Lung (tissue), 17 donors: ENCODE measurements at places on chromosomes 2 and 18. TPM values are rescaled to one million over a fixed set of nuclear protein-coding genes. Genes with fewer than 3 reads are reported as not detected.

- DNase-seq = peak; percentile 83
- H3K27me3 ChIP-seq = no peaks in the 10 kb centered on the region
- no peak overlapping the region for H3K4me3 ChIP-seq
- no peak overlapping the region for H3K27ac ChIP-seq
Observed at GRCh38 chr2:84443477-84443876, 15.6 kb downstream of the SUCLG1 start.

DNA sequence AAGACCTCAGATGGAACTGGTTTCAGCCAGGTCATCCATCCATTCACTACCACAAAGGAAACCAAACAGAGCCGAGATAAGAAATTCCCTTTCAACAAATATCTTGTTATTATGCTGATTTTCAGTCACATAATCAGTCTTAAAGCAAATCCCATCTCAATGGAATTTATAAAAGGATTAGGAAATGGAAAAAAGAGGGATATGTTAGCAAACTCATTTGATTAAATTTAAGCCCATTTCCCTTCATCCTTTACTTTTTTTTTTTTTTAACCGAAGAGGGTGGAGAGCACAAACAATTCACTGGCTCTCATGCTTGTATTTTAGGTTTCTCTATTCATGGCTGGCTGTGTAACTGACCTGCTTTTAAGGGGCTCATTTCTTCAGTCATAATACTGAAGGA lies 109.0 kb upstream of the GATA6 start:
- H3K27me3 ChIP-seq = no peaks in the 10 kb centered on the region
- H3K4me3 ChIP-seq = no peak overlapping the region
- no peak for DNase-seq

DNA sequence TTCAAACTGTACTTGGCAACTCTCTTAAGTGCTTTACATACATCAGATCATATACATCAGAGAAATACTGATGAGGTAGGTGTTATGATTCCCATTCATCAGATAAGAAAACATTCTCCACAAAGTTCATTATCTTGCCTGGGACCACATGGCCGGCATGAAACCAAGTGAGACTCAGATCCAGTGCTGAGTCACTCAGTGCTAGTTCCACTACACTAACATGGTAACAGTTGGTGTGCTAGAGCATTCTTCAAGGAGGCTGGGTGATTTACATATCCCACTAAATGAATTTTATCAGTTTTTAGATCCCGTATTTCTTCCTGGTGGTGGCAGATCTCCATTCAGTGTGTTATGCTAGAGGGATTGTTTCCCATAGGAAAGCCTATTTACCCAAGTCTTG lies 772.0 kb downstream of the CNTNAP5 start:
- no peak overlapping the region for H3K4me3 ChIP-seq
- no peak overlapping the region for H3K27ac ChIP-seq
- no peak for DNase-seq

GRCh38 chr18:24876266-24876665 lies 415.8 kb downstream of the HRH4 start:
- no peaks in the 10 kb centered on the region for H3K27me3 ChIP-seq
- DNase-seq = no peak
- no peaks in the 10 kb centered on the region for H3K4me1 ChIP-seq

GRCh38 chr2:110777531-110778311 lies 45.3 kb downstream of the ACOXL start:
- H3K4me3 ChIP-seq = no peak overlapping the region
- peaks cover 15% of the 10 kb centered on the region for H3K4me1 ChIP-seq
- H3K36me3 ChIP-seq = no peaks in the 10 kb centered on the region
- DNase-seq = no peak
- no peaks in the 10 kb centered on the region for H3K27me3 ChIP-seq

Gene PROM2
- total RNA-seq = 11.5 TPM

- H3K27me3 ChIP-seq = no peaks in the 10 kb centered on the region
- H3K36me3 ChIP-seq = no peaks in the 10 kb centered on the region
- no peaks in the 10 kb centered on the region for H3K4me1 ChIP-seq
- H3K4me3 ChIP-seq = no peak overlapping the region
- DNase-seq = no peak
- no peak overlapping the region for H3K27ac ChIP-seq
Observed at GRCh38 chr2:11029136-11029535, 117.4 kb downstream of the KCNF1 start.

DNA sequence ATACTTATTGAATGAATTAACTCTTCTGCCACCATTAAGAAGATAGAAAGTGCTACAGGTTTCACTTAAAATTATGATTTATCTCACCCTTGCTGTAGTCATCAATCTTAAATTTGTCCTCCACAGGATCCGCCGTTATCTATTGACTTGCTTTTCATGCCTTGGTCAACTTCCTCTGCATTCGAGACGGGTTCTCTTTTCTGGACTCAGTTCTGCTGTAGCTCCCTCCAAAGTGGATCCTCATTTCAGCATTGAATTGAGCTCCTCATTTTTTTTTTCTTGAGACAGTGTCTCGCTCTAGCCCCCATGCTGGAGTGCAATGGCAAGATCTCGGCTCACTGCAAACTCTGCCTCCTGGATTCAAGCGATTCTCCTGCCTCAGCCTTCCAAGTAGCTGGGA lies 27.6 kb downstream of the INPP5D start:
- H3K4me1 ChIP-seq = peaks cover 4% of the 10 kb centered on the region
- DNase-seq = no peak
- H3K27ac ChIP-seq = no peak overlapping the region
- no peaks in the 10 kb centered on the region for H3K27me3 ChIP-seq

Gene ATAD2B
- 29.5 TPM for total RNA-seq

Gene ITGA4
- total RNA-seq = 71.0 TPM

GRCh38 chr2:53519918-53520841 lies 247.4 kb upstream of the CHAC2 start:
- H3K4me1 ChIP-seq = no peaks in the 10 kb centered on the region
- no peaks in the 10 kb centered on the region for H3K27me3 ChIP-seq
- DNase-seq = no peak

- H3K27me3 ChIP-seq = no peaks in the 10 kb centered on the region
- H3K27ac ChIP-seq = no peak overlapping the region
- no peaks in the 10 kb centered on the region for H3K4me1 ChIP-seq
- H3K4me3 ChIP-seq = no peak overlapping the region
- no peak for DNase-seq
- no peaks in the 10 kb centered on the region for H3K36me3 ChIP-seq
Observed at GRCh38 chr18:68354176-68354575, 360.7 kb downstream of the TMX3 start.

GRCh38 chr18:33596178-33596854 lies 18.3 kb downstream of the ASXL3 start:
- no peaks in the 10 kb centered on the region for H3K36me3 ChIP-seq
- H3K27me3 ChIP-seq = no peaks in the 10 kb centered on the region
- peaks cover 13% of the 10 kb centered on the region for H3K4me1 ChIP-seq

Gene SCN2A
- total RNA-seq = 0.31 TPM

Gene DPP10
- total RNA-seq = 5.0 TPM

DNA sequence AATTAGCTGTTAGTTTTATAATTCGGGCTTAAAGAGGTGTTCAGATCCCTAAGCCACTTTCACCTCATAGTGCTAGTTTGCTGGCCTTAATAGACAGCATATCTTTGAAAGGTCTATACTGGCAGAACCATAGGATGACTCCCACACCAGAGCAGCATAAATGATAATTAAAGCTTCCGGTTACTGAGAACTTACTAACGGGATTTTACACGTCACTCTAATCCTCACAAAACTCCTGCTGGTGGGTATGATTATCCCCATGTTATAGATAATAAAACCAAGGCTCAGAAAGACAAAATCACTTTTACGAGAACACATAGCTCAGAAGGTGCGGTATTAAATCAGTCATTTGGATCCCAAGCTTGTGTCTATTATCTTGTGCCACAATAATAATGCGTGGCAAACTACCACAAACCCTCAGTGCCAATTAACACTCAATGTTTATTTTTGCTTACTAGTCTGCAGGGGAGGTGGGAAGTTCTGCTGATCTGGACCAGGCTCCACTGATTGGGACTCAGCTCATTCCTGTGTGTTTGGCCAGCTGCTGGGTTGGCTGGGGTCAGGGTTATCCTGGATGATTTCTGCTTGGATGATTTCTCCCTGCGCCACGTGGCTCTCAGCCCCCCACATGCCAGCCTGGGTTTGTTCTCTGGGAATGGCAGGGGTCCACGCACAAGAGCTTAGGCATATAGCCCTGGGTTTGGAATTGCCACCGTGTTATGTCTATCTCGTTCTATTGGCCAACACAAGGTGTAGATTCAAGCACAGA lies 62.3 kb downstream of the TRIB2 start:
- H3K27ac ChIP-seq = no peak overlapping the region
- DNase-seq = no peak
- H3K36me3 ChIP-seq = no peaks in the 10 kb centered on the region

Gene C18orf32
- total RNA-seq = 58.0 TPM

Gene TSPYL6
- total RNA-seq = not detected

GRCh38 chr2:86706220-86706619 lies 13.9 kb upstream of the RMND5A start:
- peak overlapping the region; percentile 89 for H3K27ac ChIP-seq
- no peak overlapping the region for H3K4me3 ChIP-seq
- DNase-seq = no peak
- no peaks in the 10 kb centered on the region for H3K27me3 ChIP-seq
- H3K4me1 ChIP-seq = no peaks in the 10 kb centered on the region

Gene FSHR
- not detected for total RNA-seq

DNA sequence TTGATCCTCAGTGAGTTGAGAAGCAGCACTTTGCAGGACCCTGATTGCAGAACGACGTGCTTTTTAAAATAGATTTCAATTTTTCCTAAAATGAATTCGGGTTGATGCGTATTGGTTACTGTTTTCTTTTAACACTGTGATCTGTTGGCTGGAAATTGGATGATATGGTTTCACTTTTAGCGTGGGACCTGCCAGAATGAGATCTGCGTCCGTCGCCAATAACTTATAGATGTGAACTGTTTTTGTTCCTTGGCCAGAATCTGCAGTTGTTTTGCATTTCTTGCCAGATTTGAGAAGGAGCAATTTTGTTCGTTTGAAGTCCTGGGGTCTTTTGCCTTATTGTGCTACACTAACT lies 703 bp downstream of the UGGT1 start:
- no peaks in the 10 kb centered on the region for H3K36me3 ChIP-seq
- no peaks in the 10 kb centered on the region for H3K27me3 ChIP-seq
- H3K27ac ChIP-seq = peak overlapping the region; percentile 45
- DNase-seq = peak; percentile 74

DNA sequence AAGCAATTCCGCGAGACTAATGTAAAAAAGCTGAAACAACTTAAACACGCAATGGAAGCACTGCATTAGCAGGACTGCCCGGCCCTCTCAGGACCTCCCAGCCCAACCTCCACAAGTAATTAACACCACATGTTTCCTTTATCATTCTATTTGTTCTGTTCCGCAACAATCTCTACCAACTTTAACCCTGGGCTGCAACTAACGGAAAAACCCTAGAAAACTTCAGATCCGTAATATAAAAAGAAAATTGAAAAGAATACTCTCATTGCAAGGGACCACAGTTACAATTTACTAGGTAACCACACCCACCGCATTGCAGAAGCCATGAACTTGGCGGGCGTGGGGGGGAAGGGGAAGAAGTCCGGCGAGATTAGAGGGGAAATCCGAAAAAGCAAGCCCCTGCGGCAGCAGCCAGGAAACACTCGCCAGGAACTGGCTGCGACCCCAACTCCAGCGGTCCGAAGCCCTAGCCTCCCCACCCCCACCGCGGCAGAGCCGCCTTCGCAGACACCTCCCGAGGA lies 1.2 kb downstream of the EPB41L3 start:
- H3K36me3 ChIP-seq = no peaks in the 10 kb centered on the region
- peaks cover 7% of the 10 kb centered on the region for H3K4me1 ChIP-seq
- no peaks in the 10 kb centered on the region for H3K27me3 ChIP-seq
- H3K4me3 ChIP-seq = peak overlapping the region; percentile 68
- H3K27ac ChIP-seq = peak overlapping the region; percentile 67

DNA sequence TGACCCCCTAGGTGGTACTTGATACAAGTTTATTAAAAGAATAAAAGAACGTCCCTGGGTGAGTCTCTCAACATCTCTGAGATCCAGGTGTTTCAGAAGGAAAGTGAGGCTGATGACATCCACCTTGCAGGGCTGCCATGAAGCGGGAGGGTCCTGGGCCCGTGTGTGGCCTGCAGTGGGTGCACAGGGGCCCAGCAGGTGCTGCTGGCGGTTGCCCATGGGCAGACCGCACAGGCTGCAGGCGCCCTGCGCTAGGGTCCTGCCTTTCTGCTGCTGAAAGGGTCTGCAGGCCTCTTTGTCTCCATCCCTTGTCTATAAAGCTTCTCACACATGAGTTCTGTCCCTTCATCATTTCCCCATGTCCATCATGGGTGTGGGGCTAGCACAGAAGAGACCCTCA lies 247.0 kb downstream of the TFCP2L1 start:
- peaks cover 3% of the 10 kb centered on the region for H3K4me1 ChIP-seq
- no peaks in the 10 kb centered on the region for H3K36me3 ChIP-seq
- H3K27me3 ChIP-seq = peaks cover 8% of the 10 kb centered on the region
- H3K27ac ChIP-seq = no peak overlapping the region
- DNase-seq = no peak
- H3K4me3 ChIP-seq = no peak overlapping the region

DNA sequence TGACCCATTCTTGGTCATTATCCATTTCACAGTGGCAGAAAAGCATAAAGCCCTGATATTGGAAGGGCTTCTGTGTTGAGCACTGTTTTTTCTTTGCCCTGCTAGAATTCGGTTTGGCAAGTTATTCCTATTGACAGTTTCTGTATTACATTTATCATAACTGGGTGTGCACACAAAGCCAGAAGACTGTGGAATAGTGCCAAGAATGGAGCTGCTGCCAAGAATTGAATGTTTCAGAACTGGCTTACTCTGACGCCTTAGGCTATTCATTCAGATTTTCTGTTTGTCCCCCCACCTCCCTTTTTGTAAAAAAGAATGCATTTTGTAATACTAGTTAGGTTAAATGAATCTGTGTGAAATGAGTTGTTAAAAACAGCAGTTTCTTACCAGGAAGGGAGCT lies 12.7 kb downstream of the KDM3A start:
- H3K36me3 ChIP-seq = peaks cover 41% of the 10 kb centered on the region
- no peak overlapping the region for H3K27ac ChIP-seq
- peaks cover 24% of the 10 kb centered on the region for H3K4me1 ChIP-seq
- H3K4me3 ChIP-seq = no peak overlapping the region

Gene LHCGR
- total RNA-seq = 0.26 TPM
